ENCODE measurements at places on chromosomes 12 and 14.
A peak's percentile ranks its signal among the peaks of the same experiment; 100 is the strongest.

DNA sequence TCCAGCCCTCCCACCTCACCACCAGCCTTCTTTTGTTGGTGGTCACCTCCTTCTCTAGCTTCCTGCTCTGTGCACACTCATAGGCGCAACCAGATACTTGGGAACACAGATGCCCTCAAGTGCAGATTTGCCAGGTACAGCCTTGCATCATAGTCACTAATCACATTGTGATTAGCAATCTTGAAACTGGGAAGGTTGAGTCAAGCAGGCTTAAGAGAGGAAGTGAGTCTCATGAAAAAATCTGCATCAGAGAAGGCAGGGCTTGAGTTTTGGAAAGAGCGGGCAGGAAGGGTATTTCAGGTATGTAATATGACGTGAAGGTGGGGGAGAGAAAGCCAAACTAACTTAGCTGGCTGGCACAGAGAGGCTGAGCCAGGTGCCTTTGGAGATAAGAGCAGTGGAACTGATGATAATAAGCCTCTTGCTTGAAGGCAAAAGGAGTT lies 2.7 kb upstream of the RABGGTA start:
- DNase-seq: no peak

- no peak for DNase-seq
Observed at GRCh38 chr12:76781321-76781720, 17.4 kb downstream of the ZDHHC17 start.

GRCh38 chr12:5691943-5692342 lies 253.1 kb downstream of the ANO2 start:
- no peak for DNase-seq

GRCh38 chr14:68373124-68373646 lies 419.7 kb downstream of the ZFP36L1 start:
- DNase-seq: no peak

DNA sequence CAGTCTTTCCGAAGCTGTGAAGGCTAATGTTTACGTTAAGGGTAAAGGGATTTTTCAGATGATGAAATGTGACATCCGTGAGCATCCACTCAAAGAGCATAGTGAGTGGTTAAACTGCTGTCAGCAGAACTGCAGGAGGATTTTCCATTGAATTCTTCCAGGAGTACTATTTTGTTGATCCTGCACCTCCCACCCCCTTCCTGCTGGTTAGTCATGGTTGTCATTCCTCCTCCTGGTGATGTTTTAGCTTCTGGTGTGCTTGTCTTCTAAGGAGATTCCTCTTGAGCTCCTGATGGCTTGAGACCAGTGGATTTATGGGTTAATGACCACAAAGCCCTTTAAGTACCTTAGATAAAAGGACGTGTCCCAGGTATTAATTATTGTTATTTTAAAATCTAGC lies 2.4 kb upstream of the GPRC5D start:
- DNase-seq: no peak

- no peak for DNase-seq
Observed at GRCh38 chr12:117583092-117583491, 221.7 kb upstream of the NOS1 start.

DNA sequence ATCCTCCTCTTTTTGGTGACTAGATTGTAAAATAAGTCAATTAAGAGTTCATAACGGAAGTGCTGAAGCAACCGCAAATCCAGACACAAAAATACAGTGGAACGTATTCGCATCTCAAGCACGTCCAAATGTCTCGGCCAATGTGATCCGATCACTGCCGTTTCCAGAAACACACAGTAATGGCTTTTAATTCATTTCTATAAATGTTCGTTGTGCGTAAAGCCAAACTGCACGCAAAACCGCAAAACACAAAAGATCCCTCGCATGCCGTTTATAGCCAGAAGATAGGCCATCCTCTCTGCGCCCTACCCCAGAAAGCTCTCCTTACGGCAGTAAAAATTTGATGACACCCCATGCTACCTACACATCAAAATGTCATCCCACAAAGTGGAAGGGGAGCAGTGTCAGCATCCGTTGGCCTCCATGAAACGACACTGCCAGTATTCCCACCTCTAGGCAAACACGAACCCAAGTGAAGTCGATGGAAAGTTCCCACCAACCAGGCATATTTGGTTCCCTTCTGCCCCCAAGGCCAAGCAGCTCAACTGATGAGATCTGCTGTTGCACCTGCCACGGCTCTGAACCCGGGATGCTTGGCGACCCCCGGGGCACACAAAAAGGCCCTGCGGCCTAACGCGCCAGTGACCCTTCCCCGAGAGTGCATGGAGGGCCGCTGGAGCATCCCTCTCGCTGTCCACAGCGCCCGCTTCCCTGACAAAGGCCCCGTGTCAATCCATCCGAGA lies 1.4 kb downstream of the HECTD4 start:
- peak; percentile 17 for DNase-seq

DNA sequence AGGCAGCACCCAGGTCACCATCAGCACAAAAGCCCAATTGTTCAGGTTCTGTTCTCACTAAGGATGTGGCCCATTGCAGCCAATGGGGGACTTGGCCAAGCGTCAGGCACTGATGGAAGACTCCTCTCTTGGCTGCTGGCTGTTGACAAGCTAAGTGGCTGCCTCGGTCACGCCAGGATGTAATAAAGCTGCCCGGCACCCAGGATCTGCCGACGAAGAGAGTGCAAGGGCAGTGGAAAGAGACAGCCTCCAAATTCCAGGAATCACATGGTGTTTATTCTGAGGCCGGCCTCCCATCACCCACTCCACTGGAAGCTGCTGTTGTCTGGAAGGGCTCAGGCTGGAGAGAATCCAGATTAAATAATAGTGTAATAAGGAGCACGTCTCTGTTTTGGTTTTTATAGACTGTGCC lies 451.8 kb upstream of the TBX3 start:
- DNase-seq: peak; percentile 20

DNA sequence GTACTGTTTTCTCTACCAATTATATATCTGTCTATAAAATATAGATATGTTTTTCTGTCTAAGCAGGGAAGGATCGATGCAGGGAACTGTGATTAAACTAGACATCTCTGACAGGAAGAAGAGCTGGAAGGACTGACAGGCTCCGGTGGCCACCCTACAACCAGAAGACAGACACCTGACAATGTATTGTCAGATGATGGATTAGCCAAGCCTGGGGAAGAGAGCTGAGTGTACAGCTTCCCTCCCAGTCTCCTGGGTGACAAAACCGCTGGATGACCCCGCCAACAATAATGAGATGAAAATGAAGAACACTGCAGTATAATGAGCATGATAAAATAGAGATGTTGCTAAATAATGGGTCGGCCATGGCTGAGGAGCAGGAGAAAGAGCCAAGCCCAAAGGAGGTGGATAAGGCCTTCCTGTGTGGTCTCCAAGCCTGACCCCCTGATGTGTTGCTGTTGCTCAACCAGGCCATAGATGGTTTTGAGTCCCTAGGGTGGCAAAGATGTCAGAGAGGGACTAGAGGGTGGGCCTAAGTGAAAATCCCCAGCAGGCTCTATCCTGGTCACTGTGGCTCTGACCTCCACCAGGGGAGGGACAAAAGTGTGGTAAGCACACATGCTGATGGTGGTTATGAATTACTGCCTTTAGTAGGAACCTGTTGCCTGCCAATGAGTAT lies 28.2 kb downstream of the DHRS2 start:
- no peak for DNase-seq

- DNase-seq: no peak
Observed at GRCh38 chr12:40953076-40953475, 235.0 kb upstream of the PDZRN4 start.

DNA sequence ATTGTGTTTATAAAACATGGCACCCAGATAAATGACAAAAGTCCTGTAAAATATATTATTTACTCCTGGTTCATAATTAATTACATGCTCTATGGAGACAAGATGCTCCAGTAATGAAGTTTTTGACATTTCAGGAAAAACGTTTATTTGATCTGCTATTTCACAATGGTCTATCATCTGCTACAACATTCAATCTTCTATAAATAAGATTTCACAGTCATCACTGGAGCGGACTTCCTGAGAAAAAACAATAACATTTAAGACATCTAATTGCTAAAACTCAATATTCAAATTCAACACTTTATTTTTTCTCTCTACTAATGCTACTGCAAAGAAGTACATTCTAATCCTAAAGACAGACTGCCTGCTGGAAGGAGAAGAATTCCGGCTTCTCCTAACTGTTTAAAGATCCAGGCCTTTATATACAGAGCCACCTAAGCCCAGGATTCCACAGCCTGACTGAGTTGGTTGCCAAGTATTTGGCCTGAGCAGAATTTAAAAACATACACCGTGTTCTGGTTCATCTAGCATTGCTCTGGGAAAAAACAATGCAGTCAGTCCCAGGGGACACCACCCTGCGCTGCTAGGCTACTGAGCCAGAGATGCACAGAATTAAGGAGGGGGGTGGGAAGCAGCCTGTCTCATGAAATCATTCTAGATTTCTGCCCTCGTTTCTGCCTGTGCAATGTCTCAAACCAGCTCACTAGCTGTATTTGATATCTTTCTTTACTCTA lies 58.0 kb downstream of the TMTC1 start:
- peak; percentile 9 for DNase-seq

DNA sequence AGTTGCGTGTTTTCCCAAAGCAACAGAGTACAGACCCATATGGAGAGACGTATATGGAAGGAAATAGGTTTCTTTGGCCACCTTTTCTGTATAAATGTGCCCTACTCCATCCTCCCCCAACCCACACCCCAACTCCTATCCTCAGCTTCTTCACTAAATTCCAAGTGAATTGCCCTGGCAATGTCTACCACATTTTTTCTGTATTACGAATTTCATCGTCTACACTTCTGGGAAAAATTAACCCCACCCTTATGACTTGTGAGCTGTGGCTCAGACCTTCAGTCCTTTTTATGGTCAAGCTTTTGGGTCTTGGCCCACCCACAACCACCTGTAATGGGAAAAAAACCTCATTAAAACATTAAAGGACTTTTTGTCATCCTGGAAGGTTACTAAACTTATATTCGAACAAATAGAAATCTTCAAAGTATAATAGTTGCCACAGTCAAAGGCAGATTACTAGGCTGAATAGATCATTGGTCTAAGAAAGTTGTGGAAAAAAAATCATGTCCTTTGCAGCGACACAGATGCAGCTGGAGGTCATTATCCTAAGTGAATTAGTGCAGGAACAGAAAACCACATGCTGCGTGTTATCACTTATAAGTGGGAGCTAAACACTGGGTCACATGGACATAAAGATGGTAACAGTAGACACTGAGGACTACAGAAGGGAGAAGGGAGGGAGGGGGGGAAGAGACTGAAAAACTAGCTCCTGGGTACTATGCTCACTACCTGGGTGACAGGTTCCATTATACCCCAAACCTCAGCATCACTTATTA lies 15.7 kb upstream of the NFKBIA start:
- DNase-seq: no peak

- DNase-seq: no peak
Observed at GRCh38 chr12:2624543-2625288, 170.1 kb upstream of the FKBP4 start.

- no peak for DNase-seq
Observed at GRCh38 chr12:53862206-53862605, 76.4 kb upstream of the HOXC13 start.
